Cardiac muscle cell (in vitro differentiated cells and primary cell): ENCODE measurements at places on chromosomes 3 and 15. TPM values are rescaled to one million over a fixed set of nuclear protein-coding genes. Genes with fewer than 3 reads are reported as not detected.

- no peaks in the 10 kb centered on the region for H3K36me3 ChIP-seq
- H3K27ac ChIP-seq: no peak overlapping the region
- H3K27me3 ChIP-seq: no peaks in the 10 kb centered on the region
- no peak for DNase-seq
- no peaks in the 10 kb centered on the region for H3K4me1 ChIP-seq
These were observed 58.5 kb upstream of the TNFSF10 start for GRCh38 chr3:172581757-172582166.

GRCh38 chr3:99639579-99639978 is 1.2 kb downstream of the COL8A1 start:
- H3K36me3 ChIP-seq: no peaks in the 10 kb centered on the region
- no peak overlapping the region for H3K27ac ChIP-seq
- no peak for DNase-seq
- H3K4me3 ChIP-seq: no peak overlapping the region

DNA sequence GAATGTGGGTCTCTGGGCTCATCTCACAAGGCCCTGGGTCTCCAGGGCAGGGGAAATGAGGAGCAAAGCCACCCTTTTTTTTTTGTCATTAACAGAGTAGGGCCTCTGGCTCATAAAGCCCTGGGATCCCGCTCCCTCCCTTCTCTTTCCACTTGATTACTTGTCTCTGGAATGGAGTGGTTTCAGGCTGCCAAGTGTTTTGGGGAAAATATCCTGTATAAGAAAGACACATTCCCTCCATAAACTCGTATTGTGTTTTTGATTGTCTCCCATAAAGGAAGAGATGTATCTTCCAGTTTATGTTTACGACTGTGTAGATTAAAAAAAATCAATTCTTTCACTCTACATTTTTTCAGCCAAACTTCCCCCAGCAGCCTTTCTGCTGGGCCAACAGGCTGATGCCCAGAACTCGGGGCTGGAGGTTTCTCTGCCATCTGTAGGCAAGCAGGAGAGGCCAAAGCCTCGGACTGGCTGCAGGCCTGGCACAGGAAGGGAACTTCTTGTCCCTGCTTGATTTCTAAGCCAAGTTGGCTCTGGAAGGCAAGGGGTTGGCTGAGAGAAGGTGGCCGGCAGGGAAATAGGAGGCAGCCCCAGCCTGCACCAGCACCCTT is 49.4 kb upstream of the INSYN1 start:
- no peaks in the 10 kb centered on the region for H3K4me1 ChIP-seq
- no peaks in the 10 kb centered on the region for H3K36me3 ChIP-seq
- H3K27me3 ChIP-seq: no peaks in the 10 kb centered on the region
- DNase-seq: no peak

DNA sequence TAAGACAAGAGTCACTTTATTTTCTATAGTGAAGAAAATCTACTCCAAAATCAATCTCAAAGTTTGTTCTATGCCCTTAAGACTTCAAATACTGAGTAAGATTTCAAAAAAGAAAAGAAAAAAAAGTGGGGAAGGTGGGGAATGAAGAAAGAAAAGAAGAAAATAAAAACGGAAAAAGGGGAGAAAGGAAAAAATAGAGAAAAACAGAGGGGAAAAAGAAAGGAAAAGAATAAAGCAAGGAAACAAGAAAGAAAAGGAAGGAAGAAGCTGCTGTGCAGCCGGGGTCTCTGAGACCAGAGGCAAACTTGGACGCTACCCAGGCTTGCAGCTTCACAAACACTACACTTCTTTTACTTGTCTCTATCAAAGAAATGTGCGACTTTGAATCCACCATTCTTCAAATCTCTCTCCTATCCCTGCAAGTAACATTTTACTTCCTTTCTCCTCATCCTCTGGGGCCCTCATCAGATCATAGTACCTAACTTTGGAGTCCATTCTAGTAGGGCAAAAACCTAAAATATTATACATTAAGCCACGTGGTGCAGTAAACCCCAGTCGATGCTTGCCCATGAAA is 279.8 kb downstream of the FOXP1 start:
- H3K36me3 ChIP-seq: no peaks in the 10 kb centered on the region
- H3K27me3 ChIP-seq: no peaks in the 10 kb centered on the region
- peaks cover 76% of the 10 kb centered on the region for H3K4me1 ChIP-seq
- no peak for DNase-seq
- H3K4me3 ChIP-seq: peak overlapping the region; percentile 40
- peak overlapping the region; percentile 96 for H3K27ac ChIP-seq

DNA sequence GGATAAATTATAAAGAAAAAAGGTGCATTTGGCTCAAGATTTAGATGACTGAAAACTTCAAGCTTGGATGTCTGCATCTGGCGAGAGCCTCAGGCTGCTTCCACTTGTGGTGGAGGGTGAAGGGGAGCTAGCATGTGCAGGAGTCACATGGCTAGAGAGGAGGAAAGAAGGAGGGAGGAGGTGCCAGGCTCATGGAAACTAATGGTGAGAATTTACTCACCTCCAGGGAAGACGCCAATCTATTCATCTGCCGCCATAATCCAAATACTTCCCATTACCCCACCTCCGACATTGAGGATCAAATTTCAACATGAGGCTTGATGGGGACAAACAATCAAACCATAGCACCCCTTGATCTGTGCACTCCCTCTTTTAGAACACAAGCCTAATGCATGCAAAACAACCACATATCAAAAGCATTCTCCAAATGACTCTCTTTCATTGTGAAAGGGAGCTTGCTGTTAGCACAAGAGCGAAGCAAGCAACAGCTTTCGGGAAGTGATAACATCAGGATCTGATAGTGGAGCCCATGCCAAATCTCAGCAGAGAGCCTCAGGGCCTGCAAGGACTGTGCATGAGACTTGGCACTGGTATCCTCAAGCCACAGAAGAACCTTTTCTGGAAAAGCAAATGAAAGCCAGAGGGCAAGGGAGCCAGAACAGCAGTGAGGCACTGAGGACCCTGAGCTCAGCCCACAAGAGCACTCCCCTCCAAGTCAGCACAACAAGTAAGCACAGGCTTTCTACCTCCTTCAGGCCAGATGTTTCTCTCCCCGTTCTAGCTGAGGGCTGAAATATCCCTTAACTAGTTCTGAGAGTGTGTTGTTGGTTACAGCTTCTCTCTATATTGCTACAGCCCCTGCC is 50.2 kb upstream of the THBS1 start:
- no peak for DNase-seq
- H3K27ac ChIP-seq: no peak overlapping the region
- no peaks in the 10 kb centered on the region for H3K36me3 ChIP-seq
- H3K27me3 ChIP-seq: no peaks in the 10 kb centered on the region
- no peaks in the 10 kb centered on the region for H3K4me1 ChIP-seq

GRCh38 chr15:98650417-98651035 is 2.2 kb downstream of the IGF1R start:
- no peaks in the 10 kb centered on the region for H3K27me3 ChIP-seq
- no peaks in the 10 kb centered on the region for H3K36me3 ChIP-seq

DNA sequence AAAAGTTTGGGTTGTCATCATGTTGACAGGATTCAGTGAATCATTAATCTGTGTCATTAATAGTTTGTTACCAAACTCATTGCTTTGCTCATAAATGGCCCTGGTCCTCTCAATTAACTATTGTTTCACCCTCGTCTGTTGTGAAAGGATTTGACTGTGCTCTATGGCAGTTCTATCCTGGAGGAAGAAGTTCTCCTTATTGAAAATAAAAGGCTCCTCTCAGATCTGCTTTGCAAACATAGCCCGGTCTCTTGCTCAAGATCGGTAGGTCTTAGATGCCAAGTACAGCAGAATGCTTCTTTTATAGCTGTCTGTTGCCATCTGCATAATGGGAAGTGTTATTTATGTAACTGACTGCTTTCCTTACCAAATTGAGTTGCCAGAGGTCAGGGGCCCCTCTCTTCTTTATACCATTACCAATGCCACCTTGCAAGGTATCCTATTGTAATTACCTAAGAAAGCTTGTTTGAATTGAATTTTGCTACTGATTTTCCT is 146.5 kb downstream of the EBLN2 start:
- no peak overlapping the region for H3K27ac ChIP-seq
- H3K36me3 ChIP-seq: no peaks in the 10 kb centered on the region
- H3K4me1 ChIP-seq: no peaks in the 10 kb centered on the region

DNA sequence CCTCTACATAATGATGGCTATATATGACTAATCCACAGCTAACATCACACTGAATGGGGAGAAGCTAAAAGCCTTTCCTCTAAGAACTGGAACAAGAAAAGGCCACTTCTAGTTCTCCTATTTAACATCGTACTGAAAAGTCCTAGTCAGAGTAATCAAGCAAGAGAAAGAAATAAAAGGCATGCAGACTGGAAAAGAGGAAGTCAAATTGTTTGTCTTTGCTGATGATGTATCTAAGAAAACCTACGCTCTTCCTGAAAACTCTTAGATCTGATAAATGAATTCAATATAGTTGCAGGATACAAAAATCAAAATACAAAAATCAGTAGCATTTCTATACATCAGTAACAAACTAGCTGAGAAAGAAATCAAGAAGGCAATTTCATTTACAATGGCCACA is 116.9 kb downstream of the TP63 start:
- no peaks in the 10 kb centered on the region for H3K4me1 ChIP-seq
- H3K27ac ChIP-seq: no peak overlapping the region
- no peak overlapping the region for H3K4me3 ChIP-seq

DNA sequence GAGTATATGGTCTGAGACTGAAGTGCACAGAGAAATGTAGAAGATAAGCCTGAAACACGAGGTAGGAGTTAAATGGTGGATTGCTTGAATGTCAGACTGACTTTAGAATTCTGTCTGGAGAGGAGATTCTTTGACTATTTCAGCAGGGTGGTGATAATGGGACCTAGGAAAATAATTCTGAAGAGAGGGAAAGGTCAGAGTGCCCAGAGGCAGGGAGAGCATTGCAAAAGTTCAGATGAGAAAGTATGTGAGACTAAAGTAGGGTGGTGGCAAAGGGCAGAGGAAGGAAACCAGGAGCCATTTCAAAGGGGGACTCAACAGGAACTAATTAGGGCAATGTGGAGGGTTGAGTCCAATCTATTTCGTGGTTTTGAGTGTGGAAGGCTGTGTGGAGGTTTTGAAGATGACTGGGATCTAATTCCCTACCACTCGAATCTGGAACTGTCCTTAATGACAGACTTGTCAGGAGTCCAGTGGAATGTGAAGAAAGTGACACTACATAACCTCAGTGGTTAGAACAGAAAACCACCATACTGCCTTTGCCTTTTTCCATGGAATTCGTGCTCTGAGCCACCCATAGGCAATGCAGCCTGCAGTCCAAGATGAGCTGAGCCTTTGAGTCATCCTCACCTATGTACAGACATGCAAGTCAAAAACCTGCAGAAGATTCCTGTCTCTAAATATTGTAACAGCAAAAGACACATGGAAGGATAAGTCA is 16.1 kb downstream of the CPOX start:
- H3K36me3 ChIP-seq: no peaks in the 10 kb centered on the region
- H3K4me1 ChIP-seq: no peaks in the 10 kb centered on the region
- no peak for DNase-seq
- H3K27me3 ChIP-seq: peaks cover 52% of the 10 kb centered on the region

DNA sequence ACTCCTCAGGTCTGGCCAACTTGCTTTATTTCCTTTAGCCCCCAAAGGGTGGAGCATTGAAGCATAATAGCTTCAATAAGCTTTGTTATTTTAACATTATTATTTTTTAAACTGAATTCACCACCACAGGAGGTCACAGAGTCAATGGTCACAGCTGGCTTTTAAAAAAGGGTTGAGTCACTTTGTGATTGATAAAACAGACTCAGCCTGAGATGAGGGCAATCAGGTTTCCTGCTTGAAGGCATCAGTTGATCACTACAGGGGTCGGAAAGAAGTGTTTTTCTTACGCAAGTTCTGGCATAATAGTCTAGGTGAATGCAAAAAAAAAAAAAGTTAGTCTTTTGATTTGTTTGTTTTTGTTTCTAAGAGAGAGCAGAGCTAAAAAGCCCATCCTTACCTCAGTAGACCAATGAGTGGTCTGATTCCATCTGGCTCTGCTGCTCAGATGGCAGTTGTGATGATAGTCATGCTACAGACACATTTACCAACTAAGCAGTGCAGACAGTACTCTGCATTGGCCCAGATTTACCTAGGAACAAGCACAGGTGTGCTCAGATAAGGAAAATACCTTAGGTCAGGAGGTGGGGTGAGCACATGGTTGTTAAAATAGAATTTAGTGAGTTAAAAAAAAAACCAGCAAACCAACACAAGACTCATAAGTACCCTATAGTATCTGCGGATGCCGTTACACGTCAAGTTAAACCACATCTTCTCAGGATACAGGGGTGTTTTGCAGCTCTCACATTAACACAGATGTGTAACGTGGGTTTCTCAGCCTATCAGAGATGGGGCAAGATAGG is 22.6 kb downstream of the ZNF80 start:
- no peak overlapping the region for H3K27ac ChIP-seq
- no peak for DNase-seq
- H3K36me3 ChIP-seq: no peaks in the 10 kb centered on the region
- no peaks in the 10 kb centered on the region for H3K27me3 ChIP-seq
- no peak overlapping the region for H3K4me3 ChIP-seq

DNA sequence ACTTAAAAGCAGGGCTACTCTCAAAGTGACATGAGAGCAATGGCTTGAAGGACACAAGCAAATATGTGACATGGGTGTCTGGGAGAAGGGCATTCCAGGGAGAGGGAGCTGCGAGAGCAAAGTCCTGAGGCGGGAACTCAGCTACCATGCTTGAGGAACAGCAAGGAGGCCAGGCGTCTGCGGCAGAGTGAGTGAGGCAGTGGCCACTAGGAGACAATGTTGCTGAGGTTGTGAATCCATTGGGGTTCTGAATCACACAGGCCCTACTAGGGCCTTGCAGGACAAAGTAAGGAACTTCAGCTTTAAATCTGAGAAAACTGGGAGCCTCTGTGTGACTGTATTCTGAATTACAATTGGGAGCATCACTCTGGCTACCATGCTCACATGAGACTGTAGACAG is 94.1 kb upstream of the PRICKLE2 start:
- no peaks in the 10 kb centered on the region for H3K27me3 ChIP-seq
- H3K27ac ChIP-seq: no peak overlapping the region
- H3K4me1 ChIP-seq: peaks cover 4% of the 10 kb centered on the region
- no peak for DNase-seq

- no peaks in the 10 kb centered on the region for H3K27me3 ChIP-seq
- no peaks in the 10 kb centered on the region for H3K36me3 ChIP-seq
- H3K4me1 ChIP-seq: peaks cover 3% of the 10 kb centered on the region
These were observed 324.8 kb upstream of the CTDSPL start for GRCh38 chr3:37536840-37537239.

DNA sequence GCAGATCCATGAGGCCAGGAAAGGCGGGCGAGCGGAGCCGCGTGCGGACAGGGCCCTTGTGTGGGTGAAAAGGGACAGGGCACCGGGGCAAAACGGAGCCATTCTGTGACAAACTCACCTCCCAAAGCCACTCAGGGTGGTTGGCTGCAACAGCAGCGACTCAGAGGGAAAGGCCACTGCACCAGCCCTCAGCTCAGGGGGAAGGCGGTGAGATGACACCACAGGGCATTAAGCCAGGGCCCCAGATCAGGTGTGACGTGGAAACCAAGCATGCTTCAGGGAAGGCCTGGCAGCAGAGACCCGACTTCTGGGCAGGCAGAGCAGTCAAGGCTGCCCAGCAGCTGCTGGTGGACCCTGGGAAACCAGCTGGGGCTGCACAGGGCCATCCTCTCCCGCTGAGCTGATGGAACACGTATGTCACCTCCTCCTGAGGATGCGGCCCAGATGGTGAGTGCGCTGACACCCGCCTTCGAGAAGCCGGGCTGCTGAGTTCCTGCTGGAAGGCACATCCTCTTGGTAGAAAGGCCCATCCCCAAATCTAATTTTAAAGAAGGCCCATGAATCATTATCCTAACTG is 82.3 kb downstream of the CHSY1 start:
- H3K4me1 ChIP-seq: peaks cover 6% of the 10 kb centered on the region
- H3K36me3 ChIP-seq: no peaks in the 10 kb centered on the region
- no peak overlapping the region for H3K27ac ChIP-seq
- H3K27me3 ChIP-seq: no peaks in the 10 kb centered on the region
- H3K4me3 ChIP-seq: no peak overlapping the region
- DNase-seq: peak; percentile 28

The REC114 gene
- total RNA-seq: 2.3 and 2.8 TPM in 2 replicates

The NDN gene
- total RNA-seq: 198 and 240 TPM in 2 replicates

The TRH gene
- 92.4 and 111 TPM in 2 replicates for total RNA-seq
